Caco-2 (cell line): ENCODE measurements at places on chromosomes 1 and 21.

DNA sequence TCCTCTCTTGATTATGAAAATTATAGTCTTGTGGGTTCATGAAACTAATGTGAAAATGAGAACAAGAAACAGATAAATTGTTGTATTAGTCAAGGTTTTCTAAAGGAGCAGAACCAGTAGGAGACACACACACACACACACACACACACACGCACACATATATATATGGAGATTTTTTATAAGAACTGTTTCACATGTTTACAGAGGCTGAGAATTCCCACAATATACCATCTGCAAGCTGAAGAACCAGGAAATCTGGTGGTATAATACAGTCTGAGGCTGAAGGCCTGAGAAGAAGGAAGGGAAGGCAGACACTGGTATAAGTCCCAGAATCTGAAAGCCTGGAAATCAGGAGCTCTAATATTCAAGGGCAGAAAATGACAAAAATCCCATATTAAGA is 70.9 kb upstream of the RGS18 start:
- DNase-seq: no peak

DNA sequence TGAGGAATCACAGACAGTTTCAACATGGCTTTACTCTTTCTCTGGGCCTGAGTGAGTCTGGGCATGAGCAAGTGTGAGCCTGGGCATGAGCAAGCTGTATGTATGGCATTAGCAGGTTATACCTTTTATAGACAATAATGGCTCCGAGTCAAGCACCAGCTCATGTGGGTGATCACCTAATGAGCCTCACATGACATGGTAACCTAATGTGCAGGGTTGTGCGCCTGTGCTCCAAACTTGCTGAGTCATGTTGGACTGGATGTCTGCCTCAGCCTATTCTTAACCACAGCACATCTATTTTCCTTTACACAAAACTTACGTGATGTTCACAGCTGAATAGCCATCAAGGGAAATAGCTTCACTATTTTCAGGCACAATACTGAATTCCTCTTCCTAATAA is 236.2 kb upstream of the NRIP1 start:
- DNase-seq: peak; percentile 4

DNA sequence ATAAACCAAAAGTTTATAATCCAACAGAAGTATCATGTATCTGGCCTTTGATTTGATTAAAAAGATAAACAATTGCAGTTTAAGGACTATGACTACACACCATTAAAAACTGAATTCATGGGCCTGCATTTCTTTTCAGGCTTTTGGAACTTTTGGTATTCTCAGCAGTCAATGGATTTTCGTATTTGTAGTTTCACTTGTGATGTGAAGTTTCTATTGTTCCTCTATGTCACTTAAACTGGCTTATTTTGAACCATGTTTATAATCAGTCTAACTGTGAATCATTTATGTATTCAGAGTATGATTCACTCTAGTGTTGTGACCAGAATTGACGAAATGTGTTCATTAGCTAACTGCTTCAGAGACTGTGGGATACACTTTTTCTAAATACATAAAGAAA is 132.9 kb downstream of the COQ8A start:
- DNase-seq: no peak

GRCh38 chr1:162168261-162168660 is 98.8 kb downstream of the NOS1AP start:
- peak; percentile 27 for DNase-seq

- DNase-seq: no peak
These were observed 2.9 kb upstream of the SYDE2 start for GRCh38 chr1:85203573-85204171.

- DNase-seq: no peak
These were observed 19.6 kb downstream of the CASP9 start for GRCh38 chr1:15504436-15504835.

GRCh38 chr1:226405411-226405988 is 2.4 kb downstream of the PARP1 start:
- no peak for DNase-seq

- peak; percentile 47 for DNase-seq
These were observed 126.7 kb downstream of the PGBD5 start for GRCh38 chr1:230299191-230300006.

DNA sequence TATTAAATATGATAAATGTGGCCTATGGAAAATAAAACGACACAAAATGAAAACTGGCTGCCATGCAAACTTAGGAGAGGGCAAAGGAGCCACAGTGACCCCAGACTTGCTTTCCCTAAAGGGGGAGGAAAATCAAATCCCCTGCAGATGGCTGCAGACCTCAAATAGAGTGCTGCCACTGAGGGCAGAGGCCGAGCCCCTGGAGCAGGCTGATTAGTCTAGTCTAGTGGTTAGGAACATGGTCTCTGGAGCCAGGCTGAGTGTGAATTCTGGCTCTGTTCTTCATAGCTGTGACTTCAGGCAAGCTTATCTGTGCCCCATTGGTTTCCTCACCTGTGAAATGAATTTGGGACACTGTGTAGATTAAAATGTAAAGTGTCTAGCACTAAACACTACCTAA is 60.8 kb downstream of the ITPKB start:
- no peak for DNase-seq

DNA sequence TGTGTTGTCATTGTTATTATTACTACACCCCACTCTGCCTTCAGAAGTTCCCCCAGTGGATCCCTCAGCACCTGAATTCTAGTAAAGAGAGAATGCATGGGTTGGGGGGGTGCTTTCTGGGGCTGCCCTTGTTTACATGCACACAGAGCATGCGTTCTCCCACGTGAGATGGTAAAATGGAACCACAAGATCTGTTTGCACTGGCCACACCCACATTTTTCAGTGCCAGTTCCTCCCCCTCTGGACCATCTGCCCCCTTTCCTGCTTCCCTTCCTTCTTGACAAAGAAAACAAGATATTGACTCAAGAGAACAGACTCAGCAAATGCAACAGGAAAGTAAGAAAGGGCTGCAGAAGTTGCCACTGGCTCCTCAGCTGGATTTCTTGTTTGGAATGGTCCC is 8.9 kb downstream of the SLC6A17 start:
- no peak for DNase-seq

DNA sequence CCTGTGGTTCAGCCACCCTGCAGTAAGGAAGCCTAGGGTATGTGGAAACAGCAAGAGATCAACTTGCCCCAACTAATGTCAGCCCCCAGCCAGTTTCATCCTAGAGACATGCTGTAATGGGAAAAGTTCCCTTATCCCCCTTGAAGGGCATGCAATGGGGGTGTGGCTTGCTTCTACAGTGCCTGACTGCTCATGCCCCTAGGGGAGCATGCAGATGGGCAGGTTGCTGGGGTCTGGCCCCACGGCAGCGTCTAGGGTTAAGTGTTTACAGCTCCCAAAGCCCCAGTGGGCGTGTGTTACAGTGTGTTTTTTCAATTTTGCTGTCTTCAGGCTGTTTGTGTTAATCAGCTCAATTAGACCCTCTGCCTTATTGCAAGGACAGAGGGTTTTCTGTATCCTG is 1105.9 kb downstream of the AMY1C start:
- no peak for DNase-seq

GRCh38 chr1:217917281-217917887 is 286.2 kb downstream of the SPATA17 start:
- no peak for DNase-seq

DNA sequence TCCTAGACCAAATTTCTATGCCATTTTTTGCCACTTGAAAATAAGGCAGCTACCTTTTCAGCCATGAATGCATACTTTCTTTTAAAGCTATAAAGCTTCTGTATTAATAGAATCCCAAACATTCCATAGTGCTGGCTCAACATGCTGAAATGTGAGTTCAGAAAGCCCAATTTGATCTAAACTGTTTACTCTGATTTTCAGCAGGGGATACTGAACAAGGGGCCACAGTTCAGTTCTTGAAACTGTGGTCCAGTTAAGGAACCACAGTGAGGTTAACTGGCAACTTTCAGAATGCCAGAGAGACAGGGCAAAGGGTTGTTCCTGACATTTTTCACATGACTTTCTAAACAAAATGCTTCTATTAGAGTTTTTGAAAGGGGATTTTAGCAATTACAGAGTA is 85.7 kb upstream of the COL11A1 start:
- no peak for DNase-seq

DNA sequence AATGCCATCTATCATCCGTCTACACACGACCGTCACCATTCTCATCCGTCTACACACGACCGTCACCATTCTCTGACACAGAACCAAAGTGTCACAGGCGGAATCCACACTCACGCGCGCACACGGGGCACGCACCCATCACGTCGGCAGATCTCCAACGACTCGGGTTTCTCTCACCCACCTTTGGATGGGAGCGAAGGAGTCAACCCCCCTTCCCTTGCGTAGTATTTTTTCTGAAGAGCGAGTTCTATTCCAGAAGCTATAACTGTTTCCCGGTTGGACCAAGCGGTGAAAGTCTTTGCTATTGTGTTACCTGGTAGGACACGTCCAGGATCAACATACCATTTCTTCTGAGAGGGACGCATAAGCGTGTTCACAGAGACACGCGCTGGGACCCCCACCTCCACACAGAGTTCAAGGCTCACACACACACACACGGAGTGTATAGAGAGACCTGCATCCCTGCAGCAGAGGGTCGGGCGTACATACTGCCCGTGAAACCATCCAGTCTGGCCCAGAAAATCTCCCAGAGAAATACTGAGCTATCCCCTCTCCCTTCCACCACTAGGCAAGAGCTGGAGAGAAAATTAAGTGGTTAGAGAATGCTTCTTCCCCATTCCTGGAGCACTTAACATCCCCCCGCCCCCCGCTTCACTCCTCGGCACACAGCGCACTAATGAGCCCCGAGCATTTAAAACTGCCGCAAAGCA is 741 bp downstream of the DUSP10 start:
- no peak for DNase-seq

- DNase-seq: no peak
These were observed 336.7 kb downstream of the DUSP10 start for GRCh38 chr1:221405146-221405545.

DNA sequence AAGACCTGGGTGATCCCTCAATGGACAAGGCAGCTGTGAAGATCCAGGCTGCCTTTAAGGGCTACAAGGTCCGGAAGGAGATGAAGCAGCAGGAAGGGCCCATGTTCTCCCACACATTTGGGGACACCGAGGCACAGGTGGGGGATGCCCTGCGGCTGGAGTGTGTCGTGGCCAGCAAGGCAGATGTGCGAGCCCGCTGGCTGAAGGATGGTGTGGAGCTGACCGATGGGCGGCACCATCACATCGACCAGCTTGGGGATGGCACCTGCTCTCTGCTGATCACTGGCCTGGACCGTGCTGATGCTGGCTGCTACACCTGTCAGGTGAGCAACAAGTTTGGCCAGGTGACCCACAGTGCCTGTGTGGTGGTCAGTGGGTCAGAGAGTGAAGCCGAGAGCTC is 85.2 kb downstream of the TRIM11 start:
- no peak for DNase-seq
